ENCODE measurements at places on chromosomes 1 and 21. TPM values are rescaled to one million over a fixed set of nuclear protein-coding genes. Genes with fewer than 3 reads are reported as not detected.

The TSPAN2 gene
- total RNA-seq = 3.2 TPM

GRCh38 chr21:45887120-45887611 is 94.4 kb upstream of the COL6A1 start:
- DNase-seq = no peak

GRCh38 chr1:153842006-153842471 is 66.8 kb downstream of the SLC27A3 start:
- peak; percentile 21 for DNase-seq

DNA sequence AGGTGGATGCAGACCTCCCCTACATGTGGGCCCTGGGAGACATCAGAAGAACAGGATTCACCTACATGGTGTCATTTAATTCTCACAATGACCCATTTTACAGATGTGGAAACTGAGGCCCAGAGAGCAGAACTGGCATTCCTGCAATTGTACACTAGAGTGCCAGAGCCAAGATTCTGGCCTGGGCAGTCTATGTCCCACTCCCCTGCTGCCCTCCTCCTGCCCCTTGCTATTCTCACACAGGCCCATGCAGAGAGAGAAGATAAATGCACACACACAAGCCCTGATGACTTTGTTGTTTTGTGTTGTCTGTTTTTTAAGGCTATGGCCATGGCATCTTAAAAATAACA is 64.2 kb downstream of the EPHB2 start:
- DNase-seq = no peak

GRCh38 chr21:31475223-31475622 is 131.2 kb upstream of the TIAM1 start:
- no peak for DNase-seq

DNA sequence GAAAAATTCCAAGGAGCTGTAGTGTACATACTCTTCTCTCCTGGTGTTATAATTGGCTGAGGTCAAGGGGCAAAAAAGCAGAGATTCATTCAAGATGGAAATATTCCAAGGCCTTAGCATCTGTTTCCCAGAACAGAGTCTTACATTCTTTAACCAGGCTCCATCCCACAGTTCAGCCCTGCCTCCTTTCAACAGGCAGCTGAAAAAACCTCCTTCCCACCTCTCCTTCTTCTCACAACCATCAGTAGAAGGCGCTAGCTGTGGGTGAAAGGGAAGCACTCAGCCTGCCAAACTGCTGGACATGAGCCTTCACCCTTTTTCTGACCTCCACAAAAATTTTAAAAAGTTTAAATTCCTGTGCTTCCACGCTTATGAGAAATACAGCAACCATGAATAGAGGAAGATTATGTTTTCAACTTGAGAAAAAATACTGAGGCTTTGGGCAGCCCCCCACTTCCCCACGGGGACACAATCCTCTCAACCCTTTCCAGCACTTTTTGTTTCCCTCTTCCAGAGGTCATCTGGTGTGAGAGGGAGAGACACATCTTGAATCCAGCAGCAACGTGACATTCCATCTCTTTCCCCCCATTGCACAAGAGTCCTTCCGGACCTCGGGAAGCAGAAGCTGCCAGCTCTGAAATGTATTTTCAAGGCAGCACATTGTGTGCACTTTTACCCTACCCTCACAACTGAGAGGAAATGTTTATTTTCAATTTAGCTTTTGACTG is 43.2 kb upstream of the FMO2 start:
- no peak for DNase-seq

The CNKSR1 gene
- total RNA-seq = not detected

- DNase-seq = no peak
Observed at GRCh38 chr1:168053681-168054080, 83.0 kb downstream of the GPR161 start.

The DENND2C gene
- 1.3 TPM for total RNA-seq

DNA sequence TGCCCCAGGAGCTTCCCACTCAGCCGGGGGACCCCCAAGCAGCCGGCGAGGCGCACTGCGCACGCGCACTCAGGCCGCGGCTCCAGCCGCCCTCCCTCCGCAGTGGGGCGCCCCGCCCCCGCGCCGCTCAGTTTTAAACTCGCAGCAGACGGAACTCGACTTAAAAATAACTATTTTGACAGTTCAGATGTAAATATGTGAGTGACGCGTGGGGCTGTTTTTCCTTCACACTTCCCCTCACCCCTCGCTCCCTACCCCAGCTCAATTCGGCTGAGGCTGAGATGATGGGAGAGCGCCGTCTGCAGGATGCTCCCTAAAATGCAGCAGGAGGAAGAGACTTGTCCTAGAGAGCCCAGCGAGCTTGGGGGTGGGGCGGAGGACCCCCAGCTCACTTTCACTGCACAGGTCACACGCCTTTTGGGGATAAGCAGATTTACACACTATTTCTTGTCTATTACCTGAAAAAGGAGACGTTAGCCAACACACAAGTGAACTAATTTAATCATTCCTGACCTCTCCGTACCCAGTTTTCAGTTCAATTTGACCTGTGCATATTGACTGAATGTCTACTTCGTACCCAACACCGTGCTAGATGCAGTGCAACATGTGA is 8.9 kb upstream of the LEMD1 start:
- DNase-seq = peak; percentile 50

- peak; percentile 55 for DNase-seq
Observed at GRCh38 chr1:48530727-48531351, 58.8 kb upstream of the SPATA6 start.

- DNase-seq = no peak
Observed at GRCh38 chr1:41545996-41546832, 61.7 kb upstream of the EDN2 start.

- DNase-seq = no peak
Observed at GRCh38 chr1:24972221-24972914, 42.3 kb upstream of the RUNX3 start.

The MAGI3 gene
- total RNA-seq = 8.7 TPM
